Erythroblast (primary cell): ENCODE measurements at places on chromosomes 16 and 17.
A peak's percentile ranks its signal among the peaks of the same experiment; 100 is the strongest.

GRCh38 chr16:76768948-76769347 is 422.0 kb upstream of the MON1B start:
- DNase-seq = no peak

GRCh38 chr17:62923258-62924150 is 42.5 kb upstream of the TANC2 start:
- DNase-seq = no peak

- DNase-seq = no peak
Measured at GRCh38 chr17:19303367-19303776, 59.2 kb downstream of the B9D1 start.

GRCh38 chr17:60147553-60148223 is 2.1 kb upstream of the CA4 start:
- no peak for DNase-seq

GRCh38 chr17:58360296-58361063 is 8.5 kb upstream of the SUPT4H1 start:
- peak; percentile 88 for DNase-seq

DNA sequence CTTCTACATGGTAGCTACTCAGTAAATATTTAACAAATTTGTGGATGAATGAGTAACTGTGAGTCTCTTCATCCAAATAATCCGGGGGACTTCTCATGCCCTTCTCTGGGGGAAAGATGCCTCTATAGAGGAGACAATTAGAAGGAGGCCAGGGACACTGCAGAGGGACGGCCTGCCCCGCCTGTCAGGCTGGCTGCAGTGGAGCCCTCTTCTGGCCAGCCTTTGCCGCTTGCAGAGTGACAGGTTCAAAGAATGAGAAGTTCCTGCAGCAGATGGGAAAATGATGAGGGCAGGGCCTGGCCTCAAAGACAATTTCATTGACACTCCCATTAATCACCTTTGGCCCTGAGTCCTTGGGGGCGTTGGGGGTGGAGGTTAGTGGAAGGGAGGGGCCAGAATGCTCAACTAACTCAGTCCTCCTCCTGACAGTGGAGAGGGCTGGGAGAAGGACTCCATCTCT is 339.0 kb downstream of the MAF start:
- peak; percentile 23 for DNase-seq

GRCh38 chr17:1521086-1521640 is 4.8 kb upstream of the INPP5K start:
- DNase-seq = no peak

DNA sequence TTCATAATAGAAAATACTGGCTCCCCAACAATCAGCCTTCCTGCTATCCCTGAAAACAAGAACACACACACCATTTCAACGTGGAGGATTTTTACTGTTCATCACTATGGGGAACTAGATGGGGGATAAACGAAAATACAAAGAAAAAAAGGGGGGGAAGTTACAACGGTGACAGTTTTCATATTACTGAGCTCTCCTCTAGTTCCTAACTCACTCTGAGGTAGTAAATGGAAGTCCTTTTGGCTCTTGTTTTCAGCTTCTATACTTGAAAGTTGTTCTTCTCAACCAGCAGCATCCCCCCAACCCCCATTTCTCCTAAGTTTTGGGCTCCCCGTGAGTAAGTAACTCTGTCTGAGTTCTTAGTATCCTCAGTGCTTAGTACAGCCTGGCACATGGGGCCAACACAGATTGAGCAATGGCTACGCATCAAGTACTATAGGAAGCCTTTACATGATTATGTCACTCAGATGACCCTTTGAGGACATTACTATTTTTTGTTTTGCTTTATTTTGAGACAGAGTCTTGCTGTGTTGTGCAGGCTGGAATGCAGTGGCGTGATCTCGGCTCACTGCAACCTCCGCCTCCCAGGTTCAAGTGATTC is 4.2 kb upstream of the CORO7 start:
- no peak for DNase-seq

DNA sequence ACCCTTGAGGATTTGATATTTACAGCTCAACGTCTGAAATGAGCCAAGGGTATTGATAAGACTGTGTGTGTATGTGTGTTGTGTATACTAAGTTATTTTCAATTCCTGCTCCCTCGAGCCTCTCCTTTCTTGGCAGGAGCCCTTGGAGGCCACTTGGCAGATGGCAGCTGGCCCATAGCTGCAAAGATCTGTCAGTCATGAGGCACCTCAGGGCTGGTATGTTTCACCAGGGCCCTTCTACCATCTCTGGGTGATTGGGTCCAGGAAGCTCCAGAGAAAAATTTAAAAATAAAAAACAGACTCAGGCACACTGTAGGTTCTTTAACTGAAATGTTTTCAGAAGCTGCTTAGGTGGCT is 355.7 kb downstream of the HAPSTR1 start:
- no peak for DNase-seq

DNA sequence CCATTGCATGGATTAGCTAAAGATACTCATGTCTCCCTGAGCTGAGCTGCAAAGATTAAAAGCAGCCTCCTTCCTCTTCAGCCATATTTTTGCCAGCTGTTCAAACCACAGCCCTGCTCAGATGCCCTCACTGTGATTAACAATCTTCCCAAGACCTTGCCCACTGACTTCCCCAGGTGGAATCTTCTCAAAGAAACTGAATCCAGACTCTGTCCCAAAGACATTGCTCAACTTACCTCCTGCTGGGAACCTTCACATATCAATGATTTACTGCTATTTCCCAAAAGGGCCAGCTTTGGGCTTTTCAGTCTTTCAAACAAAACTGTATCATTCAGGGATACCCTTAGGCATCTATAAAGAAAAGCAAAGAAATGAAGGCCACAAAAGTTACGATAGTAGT is 9.2 kb downstream of the C17orf67 start:
- DNase-seq = no peak

- DNase-seq = no peak
Measured at GRCh38 chr16:88673716-88674379, 11.0 kb upstream of the MVD start.

DNA sequence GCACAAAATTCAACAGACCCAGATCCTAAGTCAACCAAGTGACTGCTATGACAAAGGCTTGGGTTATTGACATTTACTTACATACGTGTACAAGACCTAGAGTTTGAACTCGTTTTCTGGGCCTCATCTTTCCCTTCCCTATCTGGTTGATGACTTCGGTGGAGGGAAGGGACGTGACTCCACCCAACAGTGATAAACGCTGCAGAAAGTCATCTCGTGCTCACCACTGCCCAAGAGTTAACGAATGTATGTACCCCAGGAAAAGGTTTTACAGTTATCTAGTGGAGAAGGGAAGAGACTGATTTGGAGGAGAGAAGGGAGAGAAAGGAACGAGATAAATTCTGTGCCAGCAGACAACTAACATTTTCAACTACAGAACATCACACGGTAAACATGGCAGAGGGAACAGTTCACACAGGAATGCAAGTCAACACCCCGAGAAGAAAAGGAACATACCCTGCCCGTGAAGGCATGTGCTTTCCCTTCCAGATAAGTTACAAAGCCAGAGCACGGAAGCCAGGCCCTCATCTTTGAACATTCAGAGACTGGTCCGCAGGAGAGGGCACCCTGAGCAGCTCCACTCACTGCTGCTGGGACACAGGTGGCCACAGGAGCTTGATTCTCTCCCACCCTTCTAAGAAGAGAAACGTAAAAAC is 13.9 kb upstream of the CYTH1 start:
- peak; percentile 58 for DNase-seq

- DNase-seq = no peak
Measured at GRCh38 chr16:81608523-81609209, 164.1 kb downstream of the CMIP start.

GRCh38 chr17:50153650-50154575 is 3.4 kb upstream of the PPP1R9B start:
- peak; percentile 89 for DNase-seq

GRCh38 chr16:80367037-80367658 is 173.6 kb upstream of the DYNLRB2 start:
- no peak for DNase-seq

GRCh38 chr16:28210264-28210663 is 1.5 kb downstream of the XPO6 start:
- peak; percentile 60 for DNase-seq

GRCh38 chr17:78777881-78778280 is 4.2 kb downstream of the CYTH1 start:
- no peak for DNase-seq

DNA sequence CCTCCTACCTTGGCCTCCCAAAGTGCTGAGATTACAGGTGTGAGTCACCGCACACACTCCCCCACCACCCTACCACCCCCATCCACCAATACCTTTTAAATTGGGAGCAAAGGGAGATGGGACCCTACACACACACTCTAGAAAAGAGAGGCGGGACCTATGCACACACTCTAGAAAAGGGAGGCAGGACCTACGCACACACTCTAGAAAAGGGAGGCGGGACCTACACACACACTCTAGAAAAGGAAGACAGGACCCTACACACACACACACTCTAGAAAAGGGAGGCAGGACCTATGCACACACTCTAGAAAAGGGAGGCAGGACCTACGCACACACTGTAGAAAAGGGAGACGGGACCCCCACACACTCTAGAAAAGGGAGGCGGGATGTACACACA is 18.9 kb downstream of the TPSD1 start:
- peak; percentile 43 for DNase-seq

DNA sequence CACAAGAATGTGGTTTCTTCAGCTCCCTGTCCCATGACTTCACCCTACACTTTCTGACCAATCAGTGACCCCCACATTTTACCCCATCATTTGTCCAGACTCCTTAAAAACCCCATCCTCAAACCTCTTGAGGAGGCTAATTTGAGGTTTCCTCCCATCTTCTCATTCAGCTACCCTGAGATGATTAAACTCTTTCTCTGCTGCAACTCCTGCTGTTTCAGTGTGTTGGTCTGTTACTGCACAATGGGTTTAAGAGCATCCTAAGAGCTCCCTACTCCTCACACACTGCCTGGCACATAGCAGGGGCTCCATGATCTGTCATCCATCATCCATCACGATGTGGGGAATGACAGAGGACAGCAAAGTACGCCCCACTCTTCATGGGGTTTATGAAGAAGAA is 212.6 kb downstream of the SLC39A11 start:
- no peak for DNase-seq

DNA sequence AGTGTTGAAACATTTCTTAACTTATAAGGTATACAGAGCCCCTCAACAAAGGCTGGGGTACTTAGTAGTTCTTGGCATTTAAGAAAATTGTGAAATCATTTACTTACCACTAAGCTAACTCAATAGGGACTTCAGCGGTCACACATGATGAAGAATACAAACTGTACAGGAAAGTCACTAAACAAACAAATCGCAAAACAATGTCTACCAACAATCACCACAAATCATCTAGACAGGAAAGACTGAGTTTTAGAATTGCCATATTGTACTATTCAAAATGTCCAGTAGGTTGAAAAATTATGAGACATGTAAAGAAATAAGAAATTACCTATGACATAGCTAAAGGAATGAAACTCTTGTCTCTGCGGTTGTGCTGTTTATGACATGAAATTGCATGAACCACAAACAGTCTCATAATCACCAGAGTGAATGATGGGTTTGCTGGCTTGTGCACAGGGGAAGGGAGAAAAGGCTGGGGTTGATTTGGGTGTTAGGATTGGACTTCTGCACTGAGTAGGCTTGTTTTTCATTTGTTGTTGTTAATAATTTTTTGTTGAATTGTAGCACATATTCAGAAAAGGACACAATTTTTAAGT is 441.1 kb upstream of the MON1B start:
- no peak for DNase-seq

DNA sequence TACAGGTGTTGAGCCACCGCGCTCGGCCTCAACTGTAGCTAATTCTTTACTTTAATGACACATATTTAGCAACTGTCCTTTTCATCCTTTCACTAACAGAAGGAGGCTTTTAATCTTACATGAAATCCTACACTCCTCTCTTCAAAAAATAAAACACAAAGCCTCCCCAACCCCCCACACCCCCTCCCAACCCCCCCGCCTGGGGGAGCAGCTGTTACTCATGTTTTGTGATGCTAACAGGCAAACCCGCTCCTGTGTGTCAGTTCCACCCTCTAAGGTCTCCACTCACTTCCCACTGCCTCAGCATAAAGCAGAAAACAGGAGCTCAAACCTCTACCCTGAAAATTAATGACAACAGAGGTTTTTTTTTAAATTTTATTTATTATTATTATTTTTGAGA is 55.4 kb upstream of the SLC25A19 start:
- no peak for DNase-seq

DNA sequence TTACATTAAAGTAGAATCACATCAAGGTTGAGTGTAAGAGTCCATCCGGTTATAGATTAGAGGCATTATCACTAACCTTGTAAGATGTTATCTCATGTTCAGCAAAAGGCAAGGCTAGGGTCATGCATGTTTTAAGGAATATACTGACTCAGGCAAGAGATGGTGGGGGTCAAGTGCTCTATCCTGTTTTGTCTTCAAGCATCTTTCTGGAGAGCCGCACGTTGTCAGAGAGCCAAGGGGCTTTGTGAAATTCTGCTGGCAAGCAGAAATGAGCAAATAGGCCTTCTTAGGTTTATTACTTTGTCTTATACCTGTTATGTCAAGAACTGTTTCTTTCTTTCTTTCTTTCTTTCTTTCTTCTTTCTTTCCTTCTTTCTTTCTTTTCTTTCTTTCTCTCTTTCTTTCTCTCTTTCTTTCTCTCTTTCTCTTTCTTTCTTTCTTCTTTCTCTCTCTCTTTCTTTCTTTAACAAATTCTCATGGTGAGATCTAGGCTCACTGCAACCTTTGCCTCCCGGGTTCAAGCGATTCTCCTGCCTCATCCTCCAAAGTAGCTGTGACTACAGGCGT is 47.3 kb upstream of the IL34 start:
- no peak for DNase-seq

DNA sequence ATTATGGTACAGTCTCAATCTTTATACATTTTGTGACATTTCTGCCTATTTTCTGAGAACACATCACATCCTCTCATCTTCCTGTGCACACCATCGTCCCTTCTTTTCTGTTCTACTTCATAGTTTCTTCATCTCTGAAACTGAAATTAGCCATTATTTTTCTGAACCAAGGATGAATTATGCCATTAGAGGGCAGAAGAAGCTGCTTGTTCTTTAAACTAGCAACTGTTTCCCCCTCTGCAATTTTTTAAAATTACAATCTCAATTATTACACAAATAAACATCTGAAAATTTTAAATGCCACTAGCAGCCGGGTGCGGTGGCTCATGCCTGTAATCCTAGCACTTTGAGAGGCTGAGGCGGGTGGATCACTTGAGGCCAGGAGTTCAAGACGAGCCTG is 41.3 kb downstream of the RBBP6 start:
- DNase-seq = no peak

- no peak for DNase-seq
Measured at GRCh38 chr16:27337024-27337423, 23.2 kb downstream of the IL4R start.

- DNase-seq = no peak
Measured at GRCh38 chr17:31857920-31858641, 963 bp downstream of the COPRS start.

GRCh38 chr16:7456211-7456610 is 123.6 kb downstream of the RBFOX1 start:
- no peak for DNase-seq
